Activated CD8-positive, alpha-beta memory T cell treated with anti-CD3 and anti-CD28 coated beads for 1 hour (primary cell): ENCODE measurements at places on chromosomes 4 and X.

GRCh38 chr4:30402276-30402675 is 317.9 kb upstream of the PCDH7 start:
- no peak for DNase-seq

DNA sequence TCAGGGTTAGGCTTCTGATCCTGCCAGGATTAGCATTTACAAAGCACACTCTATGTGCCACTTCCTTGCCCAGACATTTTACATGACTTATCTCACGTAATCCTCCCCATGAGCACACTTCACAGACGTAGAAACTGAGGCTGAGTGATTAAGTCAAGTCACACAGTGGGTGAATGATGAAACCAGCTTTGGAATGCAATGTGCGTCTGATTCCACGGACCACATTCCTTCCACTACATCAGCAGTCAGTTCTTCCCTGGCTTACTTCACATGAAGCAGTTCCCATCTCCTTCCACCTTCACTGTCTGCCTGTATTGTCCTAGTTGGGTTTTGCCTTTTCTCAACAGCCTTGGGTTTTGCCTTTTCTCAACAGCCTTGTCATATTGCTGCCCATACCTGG is 134.3 kb upstream of the PPARGC1A start:
- DNase-seq: no peak

DNA sequence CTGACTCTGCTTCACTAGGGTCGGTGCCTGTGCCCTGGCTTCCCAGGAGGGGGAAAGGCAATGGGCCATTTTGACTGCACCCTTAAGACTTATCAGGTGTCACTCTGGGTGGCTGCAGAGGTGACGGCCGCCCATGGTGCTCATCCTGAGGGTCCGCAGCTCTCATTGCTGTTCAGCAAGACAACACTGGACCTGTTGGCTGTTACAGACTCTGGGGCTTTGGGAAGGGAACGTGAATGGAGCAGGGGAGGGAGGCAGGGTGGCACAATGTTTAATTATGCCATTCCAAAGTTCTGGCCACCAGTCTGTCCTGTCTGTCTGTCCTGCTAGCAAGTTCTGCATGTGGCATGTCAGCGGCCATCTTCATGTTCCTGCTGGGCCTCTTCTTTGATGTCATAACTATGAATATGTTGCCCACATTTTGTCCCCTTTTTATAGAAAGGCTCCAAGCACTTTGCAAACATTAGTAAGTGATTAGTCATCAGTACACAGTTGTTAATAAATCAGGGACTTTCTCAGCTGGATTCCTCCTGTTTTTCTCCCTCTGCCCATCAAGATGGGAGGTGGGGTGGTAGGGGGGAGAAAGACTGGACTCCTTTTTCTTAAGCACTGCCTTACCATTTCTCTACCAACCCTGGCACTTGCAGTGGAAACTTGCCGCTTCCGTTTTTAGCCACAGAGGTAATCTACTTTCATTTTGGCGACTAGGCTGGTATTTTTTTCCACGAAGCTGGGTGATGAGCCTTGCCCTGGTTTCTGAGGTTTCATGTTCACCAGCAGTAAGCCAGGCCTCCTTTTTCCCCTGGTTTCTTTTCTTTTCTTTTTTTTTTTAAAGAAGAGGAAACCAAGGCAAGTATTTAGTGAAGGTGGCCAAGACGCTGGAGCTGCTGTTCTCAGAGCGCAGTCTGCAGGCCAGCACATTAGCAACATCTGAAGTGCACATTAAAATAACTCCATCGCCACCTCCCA is 88.6 kb upstream of the TRIM2 start:
- DNase-seq: peak; percentile 55

DNA sequence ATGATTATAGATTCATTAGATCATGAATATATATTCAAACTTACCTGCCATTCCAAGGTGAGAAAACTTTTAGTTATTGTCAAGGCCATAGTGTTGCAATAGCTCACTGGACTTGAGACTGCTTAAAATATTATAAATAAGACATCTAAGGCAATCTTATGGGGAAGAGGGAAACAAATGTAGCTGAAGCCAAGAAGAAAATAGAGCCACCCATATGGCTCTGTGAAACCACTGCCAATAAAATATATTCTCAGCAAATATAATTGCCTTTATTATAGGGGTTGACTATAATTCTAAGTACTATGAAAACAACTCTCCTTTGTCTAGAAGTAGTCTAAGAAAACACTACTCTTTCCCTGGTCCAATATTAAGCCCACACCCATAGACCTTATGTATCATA is 938.5 kb downstream of the FSTL5 start:
- no peak for DNase-seq

DNA sequence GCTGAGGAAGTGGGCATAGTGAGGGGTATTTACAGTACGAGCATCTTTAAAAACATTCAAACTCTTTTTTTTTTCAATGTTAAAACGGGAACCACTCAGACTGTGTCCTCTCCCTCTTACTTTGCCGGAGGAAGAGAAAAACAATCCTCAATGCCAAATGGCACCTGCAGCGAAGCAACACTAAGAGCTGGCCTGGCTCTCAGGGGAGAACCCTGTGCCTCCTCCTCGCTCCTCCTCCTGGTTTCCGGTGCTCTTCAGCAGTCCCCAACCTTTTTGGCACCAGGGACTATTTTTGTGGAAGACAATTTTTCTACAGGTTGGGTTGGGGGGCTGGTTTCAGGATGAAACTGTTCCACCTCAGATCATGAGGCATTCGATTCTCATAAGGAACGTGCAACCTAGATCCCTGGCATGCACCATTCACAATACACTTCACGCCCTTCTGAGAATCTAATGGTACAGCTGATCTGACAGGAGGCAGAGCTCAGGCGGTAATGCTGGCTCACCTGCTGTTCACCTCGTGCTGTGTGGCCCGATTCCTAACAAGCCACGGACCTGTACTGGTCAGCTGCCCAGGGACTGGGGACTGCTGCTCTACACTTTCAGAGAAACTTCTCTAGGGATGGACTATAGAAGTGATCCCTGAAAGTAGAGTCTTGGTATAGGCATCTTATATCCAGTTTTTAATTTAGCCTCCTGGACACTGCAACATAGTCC is 404.1 kb downstream of the RAPGEF2 start:
- no peak for DNase-seq

DNA sequence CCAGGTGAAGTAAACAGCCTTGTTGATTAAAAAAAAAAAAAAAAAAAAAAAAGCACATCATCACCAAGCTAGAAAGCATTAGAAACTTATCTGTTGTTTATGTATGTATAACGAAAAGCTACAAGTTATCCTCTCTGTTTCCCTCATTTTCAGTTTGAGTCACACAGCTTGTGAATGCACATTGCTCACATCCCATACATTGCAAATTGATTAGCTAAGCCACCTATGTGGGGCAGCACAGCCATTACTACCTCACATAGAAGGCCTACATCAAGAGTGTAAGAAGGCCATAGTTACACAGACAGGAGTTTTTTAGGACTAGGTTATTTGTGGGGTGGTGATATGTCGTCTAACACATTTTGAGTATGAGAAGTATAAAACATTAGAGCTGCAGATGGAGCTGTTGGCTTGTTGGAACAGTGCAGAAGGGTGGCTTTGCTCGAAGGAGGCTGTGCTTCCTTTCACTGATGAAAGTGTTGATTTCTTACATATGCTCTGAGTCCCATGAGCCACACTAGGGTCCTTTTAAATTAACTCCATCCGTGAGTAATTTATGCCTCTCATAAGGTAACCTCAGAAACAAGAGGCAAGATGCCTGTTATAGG is 431.6 kb downstream of the GABRG1 start:
- no peak for DNase-seq

DNA sequence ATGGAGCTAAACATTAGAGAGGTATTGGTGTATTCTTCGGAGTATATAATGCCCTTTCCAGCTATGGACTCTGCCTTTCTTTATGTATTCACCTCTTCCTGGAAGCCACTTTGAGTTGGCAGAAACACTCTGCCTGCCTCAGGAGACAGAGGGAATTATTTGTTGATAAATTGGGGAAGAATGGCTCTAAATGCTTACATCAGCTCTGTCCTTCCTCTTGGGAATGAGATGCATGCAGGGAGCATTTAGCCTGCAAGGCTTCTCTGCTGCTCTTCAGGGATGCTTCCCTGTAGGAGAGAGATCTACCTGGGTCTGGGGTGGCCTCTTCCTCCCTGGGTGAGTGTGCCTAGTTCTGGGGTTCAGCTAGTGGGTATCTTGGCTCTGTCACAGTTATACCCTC is 6.9 kb upstream of the HS3ST1 start:
- no peak for DNase-seq

GRCh38 chrX:857376-857775 is 226.8 kb downstream of the SHOX start:
- no peak for DNase-seq

DNA sequence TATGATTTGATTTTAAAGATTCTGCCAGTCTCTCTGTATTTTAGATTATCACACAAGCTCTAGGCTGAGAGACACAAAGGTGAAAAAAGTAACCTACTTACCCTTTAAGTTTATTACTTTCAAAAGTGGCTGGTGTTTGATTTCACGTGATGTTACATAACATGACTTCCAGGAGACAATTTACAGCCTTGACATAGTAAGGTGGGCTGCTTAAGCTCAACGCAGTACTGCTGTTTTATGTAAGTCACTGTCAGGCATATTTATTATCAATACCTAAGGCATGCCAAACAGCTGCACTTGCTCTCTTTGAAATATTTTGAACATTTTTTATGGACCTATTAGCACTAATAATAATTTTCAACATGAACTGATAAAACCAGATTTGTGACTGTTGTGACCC is 451.5 kb upstream of the FAM241A start:
- DNase-seq: no peak

DNA sequence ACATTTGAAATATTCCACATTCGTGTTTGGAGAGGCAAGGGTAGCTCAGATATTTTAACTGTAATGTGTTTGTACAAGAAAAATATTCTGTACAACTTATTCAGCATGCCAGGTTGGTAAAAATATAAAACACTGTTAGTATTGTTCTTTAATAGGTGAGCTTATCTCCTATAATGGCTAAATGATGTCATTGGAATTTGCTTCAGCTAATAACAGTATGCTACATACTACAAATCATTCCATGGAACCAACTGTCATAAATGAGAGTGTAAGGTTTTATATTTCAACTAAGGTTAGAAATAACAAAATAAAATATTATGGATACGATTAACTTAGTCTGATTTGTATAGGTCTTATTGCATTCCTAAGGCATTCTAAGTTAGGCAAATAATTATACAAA is 206.6 kb downstream of the ADGRL3 start:
- no peak for DNase-seq

GRCh38 chr4:88097301-88097700 is 61.1 kb downstream of the ABCG2 start:
- DNase-seq: no peak

DNA sequence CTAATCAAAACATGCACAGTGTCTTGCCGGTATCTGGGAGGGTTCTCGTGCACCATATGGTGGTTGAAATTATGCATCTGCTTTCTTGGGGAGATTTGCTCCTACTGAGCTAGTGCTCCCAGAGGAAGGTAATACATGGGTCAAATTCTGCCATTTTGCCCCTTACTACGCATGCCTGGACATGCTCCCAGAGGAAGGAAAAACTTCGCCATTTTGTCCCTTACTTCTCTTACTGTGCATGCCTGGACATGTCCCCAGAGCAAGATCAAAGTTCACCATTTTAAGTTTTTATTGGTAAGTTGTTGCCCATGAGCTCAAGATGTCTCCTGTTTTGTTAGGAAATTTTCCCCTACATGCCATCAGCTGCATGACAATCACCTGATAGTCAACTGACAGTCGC is 252.1 kb upstream of the KLHL4 start:
- DNase-seq: no peak

DNA sequence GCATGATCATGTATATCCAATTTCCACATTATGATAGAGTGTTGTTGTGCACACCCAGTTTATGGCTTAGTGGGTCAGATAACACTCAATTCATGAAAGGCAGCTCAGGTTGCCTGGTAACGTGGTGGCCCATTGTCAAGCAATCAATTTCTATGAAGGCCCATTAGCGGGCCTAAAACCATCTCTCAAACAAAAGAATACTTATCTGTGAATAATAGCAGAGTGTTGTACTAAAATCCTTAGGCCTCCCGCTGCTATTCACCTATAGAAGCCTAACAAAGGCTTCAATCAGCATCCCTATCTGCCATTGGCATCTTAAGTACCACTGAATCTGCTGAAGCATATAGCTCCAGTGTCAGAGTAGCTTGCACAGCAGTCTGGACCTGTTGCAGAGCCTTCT is 849.6 kb upstream of the POU3F4 start:
- no peak for DNase-seq

GRCh38 chr4:71259911-71260331 is 78.9 kb upstream of the SLC4A4 start:
- no peak for DNase-seq

DNA sequence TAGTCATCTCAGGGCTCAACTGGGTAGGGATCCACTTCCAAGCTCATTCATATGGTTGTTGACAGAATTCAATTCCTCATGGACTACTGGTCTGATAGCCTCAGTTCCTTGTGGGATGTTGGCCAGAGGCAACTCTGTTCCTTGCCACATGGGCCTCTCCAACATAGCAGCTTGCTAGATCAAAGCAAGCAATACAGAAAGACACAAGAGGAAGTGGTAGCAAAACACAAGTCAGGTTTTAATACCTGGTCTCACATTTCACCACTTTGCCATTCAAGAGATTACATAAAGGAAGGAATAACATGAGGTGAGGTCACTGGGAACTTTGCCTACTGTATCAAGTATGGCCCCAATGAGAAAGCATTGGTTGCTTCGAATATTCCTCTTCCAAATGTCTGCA is 79.2 kb downstream of the PRSS12 start:
- no peak for DNase-seq

GRCh38 chrX:104668550-104668949 is 102.6 kb downstream of the IL1RAPL2 start:
- no peak for DNase-seq

GRCh38 chrX:39848243-39848642 is 249.5 kb downstream of the BCOR start:
- no peak for DNase-seq
